ENCODE measurements at places on chromosomes 4 and X.

DNA sequence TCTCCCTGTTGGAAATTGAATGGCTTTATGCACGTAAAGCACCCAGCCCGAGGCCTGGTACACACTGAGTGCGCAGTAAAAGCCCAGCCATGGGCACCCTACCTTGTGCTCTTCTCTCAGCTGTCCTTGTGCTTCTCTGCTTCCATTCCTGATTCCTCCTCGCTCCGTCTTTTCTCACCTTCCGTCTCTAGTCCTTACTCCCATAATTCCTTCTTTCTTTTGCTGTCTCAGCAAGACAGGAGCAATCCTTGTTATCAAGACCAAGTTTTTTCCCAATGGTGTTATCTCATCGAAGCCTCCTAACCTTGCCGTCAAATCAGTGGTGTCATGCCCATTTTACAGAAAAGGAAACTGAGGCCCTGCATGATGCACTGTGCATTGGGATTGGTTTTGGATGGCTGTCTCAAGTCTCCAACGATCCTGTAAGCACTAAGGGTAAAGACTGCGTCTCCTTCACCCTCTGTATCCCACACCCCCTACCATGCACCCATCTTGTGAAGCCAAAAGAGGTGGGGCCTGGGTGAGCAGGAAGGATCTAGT lies 30.1 kb downstream of the CYTL1 start:
- DNase-seq, result no peak

DNA sequence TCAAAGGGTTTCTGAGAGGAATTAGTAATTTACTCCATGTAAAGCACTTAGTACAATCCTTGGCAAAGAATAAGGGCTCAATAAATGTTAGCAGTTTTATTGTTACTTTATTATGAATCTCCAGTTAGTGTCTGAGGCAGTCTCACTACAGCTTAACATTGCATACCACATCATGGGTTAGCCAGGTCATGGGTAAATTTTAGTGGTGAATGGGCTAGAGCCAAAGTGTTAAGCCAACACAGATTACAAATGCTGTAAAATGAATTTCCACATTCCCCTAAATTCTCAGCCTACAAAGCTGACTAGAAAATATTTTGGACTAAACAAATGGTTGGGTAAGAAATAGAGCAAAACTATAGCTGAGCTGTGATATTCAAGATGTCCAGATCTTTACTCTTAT lies 72.4 kb downstream of the NRK start:
- DNase-seq, result no peak

DNA sequence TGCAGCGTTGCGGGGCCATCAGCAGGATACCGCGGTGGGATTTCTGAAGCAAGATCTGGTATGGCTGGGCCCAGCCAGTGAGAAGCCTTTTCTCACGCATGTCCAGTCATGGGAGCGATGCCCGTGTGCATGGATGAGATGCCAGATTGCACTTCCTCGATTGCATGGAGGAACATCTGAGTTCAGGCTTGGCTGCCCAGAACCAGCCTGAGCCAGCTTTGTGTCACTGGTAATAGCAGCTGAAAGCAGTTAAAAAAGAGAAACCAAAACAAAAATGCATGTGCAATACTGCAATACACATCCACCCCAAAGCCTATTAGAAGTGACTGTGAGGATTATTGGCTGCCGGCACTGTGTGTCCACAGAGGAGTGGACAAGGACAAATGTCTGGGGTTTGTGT lies 59.3 kb downstream of the PSAPL1 start:
- peak; percentile 90 for DNase-seq

- no peak for DNase-seq
Measured at GRCh38 chrX:25285598-25285997, 269.8 kb upstream of the ARX start.

DNA sequence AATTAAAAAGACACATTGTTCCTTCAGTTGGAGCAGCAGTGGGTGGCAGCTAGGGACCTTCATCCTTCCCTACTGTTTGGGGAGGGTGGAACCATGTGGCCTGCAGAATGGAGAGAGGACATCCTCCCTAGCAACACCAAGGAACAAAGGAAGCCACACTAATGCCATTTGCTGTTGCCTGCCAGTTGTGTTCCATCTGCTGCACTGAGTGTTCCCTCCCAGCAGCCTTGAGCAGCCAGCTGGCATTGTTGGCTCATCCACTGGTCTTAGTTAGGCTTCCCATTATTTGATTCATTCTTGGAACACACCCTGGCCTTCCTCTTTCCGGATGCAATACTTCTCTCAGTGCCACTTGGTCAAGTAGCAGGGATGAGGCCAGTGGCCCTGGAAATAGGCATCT lies 25.0 kb upstream of the HMGB3 start:
- DNase-seq, result peak; percentile 44

- DNase-seq, result peak; percentile 76
Measured at GRCh38 chr4:127782025-127782274, 172 bp upstream of the HSPA4L start.

DNA sequence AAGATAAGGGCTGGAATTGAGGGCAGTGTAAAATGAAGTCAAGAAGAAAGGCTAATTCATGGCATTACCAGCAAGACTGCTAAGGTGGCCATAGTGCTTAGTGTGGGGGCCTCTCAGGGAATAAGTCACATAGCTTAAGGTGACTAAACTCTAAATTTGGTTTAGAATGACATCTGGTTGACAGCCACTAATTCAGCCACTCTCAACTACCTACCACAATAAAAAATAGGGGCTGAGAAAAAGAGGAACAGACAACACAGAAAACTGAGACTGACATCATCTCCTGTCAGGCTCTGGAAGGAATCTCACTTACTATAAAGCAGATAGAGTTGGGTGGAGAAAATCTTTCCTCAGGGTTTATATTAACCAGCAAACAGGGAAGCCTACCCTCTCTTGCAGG lies 96.9 kb downstream of the CHRDL1 start:
- DNase-seq, result no peak

- DNase-seq, result no peak
Measured at GRCh38 chr4:22997358-22998224, 304.9 kb downstream of the GBA3 start.

GRCh38 chr4:4860600-4861389 lies 1.3 kb downstream of the MSX1 start:
- peak; percentile 54 for DNase-seq

DNA sequence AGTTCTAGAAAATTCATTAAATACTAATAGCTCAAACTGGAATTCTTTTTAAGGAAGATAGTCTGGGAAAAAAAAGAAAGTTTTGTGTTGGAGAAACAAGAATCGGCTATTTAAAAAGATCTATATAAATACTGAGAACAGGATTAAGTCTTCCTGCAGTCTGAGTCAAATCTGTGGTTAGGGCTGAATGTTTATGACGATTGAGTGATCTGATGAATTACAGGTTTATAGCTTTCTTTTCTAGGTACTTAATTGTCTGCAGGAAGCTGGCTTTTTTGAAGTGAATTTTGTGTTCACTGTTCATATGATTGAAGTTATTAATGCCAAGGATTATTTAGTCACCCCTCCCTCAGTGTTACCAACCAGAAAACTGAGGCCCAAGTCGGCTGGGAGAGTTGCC lies 42.2 kb downstream of the TLL1 start:
- no peak for DNase-seq

DNA sequence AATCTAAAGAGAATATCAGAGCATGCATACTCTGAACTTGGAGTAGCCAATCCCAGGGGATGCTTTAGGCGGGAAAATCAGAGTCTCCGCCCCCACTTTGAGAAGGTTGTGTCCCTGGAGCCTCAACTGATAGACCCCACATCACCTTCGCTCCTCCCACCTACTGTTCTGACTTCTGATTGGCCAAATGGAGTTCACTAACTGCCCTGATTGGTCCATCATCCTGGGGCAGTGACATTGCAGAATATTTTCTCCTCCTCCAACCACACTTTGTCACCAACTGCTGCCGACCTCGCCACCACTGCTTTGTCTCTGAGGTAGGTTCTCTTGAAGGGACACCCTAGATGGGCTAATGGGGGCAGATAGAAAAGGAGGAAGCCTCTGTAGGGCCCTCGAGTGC lies 22.7 kb upstream of the SPACA5B start:
- no peak for DNase-seq

- DNase-seq, result no peak
Measured at GRCh38 chr4:67125636-67126514, 419.4 kb downstream of the CENPC start.

DNA sequence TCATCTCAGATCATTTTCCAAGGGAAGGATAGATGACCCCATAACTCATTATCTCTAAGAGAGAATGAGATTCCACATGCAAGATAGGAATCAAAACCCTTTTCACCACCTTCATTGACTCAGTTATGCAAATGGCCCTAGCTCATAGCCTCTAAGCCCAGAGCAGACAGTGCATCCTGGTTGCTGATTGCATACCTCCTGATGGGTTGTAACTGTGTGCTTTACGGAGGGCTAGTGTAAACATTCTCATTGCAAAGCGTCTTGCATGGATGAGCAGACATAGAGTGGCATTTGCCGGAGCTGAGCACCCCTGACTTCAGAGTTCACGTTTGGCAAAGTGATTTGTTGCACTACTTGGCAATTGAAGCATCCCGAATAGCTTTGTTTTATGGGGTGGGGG lies 151.0 kb downstream of the VCX3A start:
- DNase-seq, result no peak

DNA sequence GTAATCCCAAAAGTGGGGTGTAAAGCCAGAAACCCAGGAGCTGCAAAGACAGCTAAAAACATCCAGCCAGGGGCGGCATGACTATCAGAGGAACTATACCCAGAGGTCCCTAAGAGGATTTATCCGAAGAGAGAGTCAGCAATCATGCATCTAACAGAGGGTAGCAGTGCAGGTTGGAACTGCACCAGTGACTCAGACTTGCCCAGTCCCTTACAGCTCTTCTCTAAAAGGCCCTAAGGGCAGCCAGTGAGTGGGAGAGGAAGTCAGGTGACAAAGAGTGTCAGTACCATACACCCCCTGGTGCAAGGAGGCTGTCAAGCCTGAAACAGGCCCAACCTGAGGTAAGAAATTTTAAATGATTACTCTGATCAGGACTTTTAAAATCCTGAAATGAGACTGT lies 88.1 kb downstream of the CAMK2D start:
- no peak for DNase-seq

DNA sequence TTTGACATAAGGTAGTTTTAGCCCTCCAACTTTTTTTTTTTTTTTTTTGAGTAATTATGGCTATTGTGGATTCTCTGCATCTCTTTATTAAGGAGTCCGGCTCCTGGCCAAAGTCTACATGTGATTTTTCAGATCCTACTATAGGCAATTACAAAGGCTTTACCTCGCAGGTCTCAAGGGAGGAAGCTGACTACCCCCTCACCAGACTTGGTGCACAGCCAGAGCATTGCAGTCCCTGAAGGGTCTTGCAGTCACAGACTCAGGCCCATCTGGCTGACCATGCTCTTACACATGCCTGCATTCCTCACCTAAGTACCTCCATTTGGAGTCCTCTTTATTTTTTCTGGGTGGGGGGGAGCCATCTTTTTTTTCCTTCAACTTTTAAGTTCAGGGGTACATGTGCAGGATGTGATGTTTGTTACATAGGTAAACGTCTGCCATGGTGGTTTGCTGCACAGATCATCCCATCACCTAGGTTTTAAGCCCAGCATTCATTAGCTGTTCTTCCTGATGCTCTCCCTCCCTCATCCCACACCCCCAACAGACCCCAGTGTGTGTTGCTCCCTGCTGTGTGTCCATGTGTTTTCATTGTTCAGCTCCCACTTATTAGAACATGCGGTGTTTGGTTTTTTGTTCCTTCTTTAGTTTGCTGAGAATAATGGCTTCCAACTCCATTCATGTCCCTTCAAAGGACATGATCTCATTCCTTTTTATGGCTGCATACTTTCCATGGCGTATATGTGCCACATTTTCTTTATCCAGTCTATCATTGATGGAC lies 88.4 kb upstream of the STIM2 start:
- DNase-seq, result no peak

- peak; percentile 47 for DNase-seq
Measured at GRCh38 chr4:181301735-181302710, 941.2 kb upstream of the TENM3 start.

GRCh38 chrX:65633826-65634225 lies 33.6 kb upstream of the MSN start:
- no peak for DNase-seq

DNA sequence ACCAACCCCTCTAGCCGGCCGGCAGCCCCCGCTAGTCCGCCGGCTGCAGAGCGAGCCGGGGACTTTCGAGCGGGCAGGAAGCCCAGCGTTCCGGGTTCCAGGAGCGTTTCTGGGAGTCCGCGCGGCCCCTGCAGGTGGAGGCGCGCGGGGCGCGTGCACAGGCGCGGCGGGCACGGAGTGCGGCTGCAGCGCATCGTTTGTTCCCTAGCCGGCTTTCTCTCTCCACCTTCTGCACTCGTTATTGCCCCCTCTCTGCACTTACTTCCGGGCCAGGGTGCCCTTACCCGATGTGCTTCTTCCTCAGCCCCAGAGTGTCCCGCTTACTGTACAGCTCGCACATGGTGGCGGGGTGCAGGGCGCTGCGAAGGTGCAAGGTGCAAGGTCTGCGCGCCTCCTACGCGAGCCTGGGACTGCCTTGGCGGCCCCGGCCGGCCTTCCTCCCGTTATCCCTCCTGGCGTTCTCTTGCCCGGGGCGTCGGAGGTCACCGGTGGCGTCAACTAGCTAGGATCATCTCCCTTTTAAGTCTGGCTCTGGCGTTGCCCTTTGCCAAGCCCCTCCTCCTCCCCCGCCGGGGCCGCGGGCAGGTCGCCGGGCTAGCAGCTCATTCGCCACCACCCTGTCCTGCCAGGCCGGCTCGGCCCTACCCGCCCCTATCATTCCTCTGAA lies at the start of gene ETNPPL:
Gene ETNPPL (minus strand): TSS at position 495 of the 667 bp plus-strand sequence. CDS start 155 bp downstream, at position 340.
- no peak for DNase-seq

GRCh38 chr4:6019316-6020263 lies 1.4 kb upstream of the C4orf50 start:
- peak; percentile 46 for DNase-seq

GRCh38 chrX:1480082-1480785 lies 27.5 kb upstream of the ASMTL start:
- DNase-seq, result no peak

DNA sequence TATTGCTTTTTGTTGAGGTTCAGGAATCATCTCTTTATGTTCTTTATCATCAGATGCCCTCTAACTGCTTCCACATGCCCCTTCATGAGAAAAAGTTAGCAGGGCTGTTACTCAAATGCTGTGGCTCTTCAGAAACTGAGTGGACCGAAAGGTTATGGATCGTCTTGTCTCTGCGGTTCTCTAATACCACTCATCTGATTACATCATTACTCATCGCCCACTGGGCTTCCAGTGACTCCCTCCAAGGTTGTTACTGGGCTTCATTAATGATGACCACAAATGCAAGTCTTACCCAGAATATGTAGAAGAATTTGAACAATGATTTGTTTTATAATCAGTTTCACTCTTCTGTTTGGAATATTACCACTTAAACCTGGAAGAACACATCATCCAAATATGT lies 67.7 kb downstream of the RWDD4 start:
- peak; percentile 55 for DNase-seq

GRCh38 chrX:118324588-118324987 lies 21.3 kb upstream of the WDR44 start:
- DNase-seq, result no peak

DNA sequence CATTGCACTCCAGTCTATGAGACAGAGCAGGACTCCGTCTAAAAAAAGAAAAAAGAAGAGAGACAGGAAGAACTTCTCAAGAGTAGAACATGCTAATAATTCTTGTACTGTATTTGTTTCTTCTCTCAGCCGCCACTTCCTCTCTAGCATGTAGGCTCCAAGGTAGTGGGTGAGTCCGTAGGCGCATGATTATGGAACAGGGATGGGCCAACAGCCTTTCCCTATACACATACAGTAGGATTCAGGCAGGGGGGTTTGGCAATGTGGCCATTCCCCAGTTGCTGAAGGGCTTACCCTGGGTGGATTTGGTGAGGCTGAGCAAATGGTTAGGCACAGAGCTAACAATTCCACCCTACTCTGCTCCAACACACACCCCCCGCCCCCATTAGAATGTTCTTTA lies 35.0 kb upstream of the APLN start:
- DNase-seq, result no peak

All from AG10803 (cell line).